ENCODE measurements at places on chromosomes 13 and 19.

DNA sequence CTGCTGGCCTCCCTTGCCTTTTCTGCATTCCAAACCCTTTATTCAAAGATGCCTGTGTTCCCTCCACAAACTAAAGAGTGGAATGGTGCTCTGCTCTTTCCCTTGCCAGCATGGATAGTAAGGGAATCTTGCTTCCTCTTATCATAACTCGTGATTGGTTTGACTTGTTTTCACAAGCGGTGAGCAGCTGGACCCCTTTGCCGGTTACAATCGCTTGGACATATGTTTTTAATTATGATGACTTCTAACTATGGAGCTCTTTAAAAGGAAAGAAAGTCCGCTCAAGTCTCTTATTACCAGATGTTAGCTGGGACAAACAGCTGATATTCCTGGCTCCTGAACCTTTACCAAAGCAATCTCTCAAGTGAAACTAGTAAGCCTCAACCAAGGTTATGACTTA lies 1094.7 kb downstream of the UQCRFS1 start:
- DNase-seq, result no peak

- DNase-seq, result no peak
Observed at GRCh38 chr13:35592457-35592856, 116.0 kb upstream of the MAB21L1 start.

- DNase-seq, result no peak
Observed at GRCh38 chr13:33235564-33235963, 50.0 kb downstream of the STARD13 start.

DNA sequence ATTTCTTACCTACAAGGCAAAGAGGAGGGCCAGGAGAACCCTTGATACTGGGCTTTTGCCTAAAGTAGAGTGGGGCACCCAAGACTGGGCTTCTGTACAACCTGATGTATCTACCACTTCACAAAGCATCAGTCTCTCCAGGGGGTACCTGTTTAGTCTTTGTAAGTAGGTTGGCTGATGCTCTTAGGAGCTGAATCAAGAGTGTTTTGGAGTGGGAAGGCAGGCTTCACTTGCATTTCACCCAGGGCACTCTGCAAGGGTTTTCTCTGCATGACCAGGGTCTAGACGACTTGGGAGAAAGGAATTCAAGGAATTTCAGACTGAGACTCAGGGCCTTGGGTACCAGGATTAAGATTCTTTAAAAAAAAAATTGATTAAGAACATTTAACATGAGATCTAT lies 361.5 kb downstream of the RFC3 start:
- no peak for DNase-seq

DNA sequence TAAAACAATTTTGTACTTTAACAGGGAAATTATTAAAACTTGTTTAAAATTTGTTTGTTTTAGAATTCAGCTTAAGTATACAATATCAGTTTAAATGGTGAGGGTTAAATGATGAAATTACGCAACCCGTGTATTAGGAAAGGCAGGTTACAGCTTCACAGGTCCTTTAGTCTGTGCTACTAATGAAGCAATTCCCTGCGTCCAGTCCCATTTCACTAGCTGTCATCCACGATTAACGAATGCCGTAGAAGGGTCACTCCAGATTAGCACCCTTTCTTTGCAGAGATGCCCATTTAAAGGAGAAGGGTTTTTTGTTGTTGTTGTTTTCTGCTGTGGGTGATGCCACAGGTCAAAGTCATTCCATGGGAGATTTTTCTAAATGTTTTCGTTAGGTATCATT lies 457.6 kb upstream of the SLC10A2 start:
- no peak for DNase-seq

DNA sequence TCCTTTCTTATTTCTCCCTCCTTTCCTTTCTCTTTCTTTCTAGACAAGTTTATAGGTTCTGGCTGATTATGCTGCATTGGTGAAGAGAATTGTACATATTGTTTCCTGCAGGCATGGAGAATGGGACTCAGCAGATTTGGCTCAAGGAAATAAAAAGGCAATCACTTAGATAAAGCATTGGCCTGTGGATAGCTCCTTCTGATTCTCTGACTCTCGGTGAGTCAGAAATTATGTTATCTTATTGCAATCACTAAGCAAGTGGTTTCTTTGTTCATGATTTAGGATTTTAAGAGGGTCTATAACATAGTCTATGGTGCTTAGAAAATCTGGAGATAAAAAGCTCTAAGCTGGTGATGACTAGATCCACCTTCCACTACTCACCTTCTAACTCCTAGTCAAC lies 54.0 kb upstream of the POSTN start:
- DNase-seq, result no peak

GRCh38 chr19:1566392-1567115 lies 1.6 kb downstream of the MEX3D start:
- peak; percentile 81 for DNase-seq

DNA sequence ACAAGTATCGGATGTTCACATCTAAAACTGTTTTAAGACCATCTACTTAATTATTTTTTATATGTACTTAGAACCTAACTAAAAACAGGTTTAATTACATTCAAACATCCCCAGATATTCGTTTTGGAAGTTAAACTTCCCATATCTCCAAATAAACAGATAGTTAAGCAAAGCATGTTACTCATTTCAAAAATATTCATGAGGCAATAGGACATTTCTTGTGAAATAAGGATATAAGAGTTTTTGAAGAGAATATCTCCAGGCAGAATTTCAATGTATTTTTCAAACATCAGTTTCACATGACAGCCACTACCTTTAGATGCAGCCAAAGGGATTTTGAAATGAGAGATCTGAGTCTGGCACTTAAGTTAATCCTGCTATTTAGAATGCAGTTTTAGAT lies 697.5 kb downstream of the SLITRK1 start:
- DNase-seq, result peak; percentile 87

GRCh38 chr13:36979361-36980050 lies 19.6 kb downstream of the ALG5 start:
- peak; percentile 16 for DNase-seq

- no peak for DNase-seq
Observed at GRCh38 chr19:38013913-38014580, 107.0 kb downstream of the SIPA1L3 start.

- no peak for DNase-seq
Observed at GRCh38 chr13:48629277-48629676, 24.5 kb upstream of the CYSLTR2 start.

GRCh38 chr19:18160971-18161635 lies 8.1 kb downstream of the PIK3R2 start:
- DNase-seq, result peak; percentile 41

GRCh38 chr19:32674153-32674930 lies 638 bp downstream of the ANKRD27 start:
- DNase-seq, result no peak

- no peak for DNase-seq
Observed at GRCh38 chr19:9295411-9295849, 14.2 kb downstream of the ZNF699 start.

DNA sequence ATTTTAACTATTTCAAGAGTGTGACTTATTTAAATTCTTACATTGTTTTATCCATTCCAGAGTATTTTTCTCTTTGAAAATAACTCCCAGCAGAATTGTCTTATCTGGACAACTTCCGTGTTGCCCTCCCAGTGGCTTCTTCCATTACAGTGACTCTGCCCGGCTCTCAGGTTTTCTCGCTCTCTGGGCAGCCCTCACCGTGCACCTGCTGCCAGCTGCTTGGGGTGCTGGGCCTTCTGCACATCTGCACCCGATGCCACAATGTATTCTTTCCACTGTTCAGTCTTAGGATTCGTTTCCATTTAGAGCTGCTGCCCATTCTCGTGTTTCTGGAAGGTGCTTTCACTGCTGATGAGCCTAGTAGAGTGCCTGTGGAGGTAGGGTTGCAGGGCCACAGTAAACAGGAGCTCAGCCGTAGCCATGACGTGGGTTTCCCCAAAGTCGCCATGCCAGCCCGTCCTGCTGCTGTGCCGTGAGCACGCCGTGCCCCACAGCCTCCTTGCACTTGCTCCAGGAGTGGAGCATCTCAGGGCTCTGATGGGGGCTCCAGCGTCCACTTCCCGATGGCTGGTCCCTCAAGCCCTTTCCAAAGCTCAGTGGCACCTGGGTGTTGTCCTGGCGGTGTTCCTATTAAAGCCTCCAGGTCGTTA lies 46.1 kb upstream of the DCUN1D2 start:
- no peak for DNase-seq

DNA sequence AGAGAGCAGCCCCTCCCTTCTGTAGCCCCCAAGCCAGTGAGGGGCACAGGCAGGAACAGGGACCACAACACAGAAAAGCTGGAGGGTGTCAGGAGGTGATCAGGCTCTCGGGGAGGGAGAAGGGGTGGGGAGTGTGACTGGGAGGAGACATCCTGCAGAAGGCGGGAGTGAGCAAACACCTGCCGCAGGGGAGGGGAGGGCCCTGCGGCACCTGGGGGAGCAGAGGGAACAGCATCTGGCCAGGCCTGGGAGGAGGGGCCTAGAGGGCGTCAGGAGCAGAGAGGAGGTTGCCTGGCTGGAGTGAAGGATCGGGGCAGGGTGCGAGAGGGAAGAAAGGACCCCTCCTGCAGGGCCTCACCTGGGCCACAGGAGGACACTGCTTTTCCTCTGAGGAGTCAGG lies 4.2 kb downstream of the KLK3 start:
- DNase-seq, result no peak

- peak; percentile 9 for DNase-seq
Observed at GRCh38 chr19:10979951-10980381, 19.1 kb downstream of the SMARCA4 start.

GRCh38 chr13:64293923-64294322 lies 2878.3 kb upstream of the PCDH20 start:
- DNase-seq, result no peak

- DNase-seq, result no peak
Observed at GRCh38 chr13:42064966-42065365, 16.5 kb downstream of the DGKH start.

- DNase-seq, result no peak
Observed at GRCh38 chr19:34975056-34975455, 11.0 kb upstream of the ZNF792 start.

DNA sequence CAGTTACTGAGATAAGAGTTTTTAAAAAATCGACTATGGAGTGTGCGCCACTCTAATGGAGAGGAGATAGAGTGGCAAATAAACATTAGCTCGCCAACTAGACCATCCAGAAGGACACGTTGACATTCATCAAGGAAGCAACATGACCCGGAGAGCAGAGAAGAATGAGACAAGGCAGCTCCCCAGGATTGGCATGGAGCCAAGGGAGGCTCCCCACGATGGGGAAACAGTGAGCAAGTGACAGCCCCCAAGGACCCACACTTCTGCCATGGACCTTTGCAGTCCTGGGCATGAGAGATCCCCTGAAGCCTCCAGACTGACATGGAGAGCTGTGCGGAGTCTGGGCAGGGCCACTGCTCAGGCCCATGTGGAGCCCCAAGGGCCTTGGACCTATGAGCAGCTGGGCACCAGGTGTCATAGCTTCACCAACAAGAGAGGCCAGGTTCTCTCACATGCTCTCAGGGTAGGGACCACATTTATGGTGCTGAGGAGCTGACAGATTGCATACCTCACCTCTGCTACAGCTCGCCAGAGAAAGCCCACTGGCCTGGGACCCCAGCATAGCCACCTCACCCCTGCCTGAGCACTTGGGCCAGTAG lies 6.7 kb downstream of the SIGLEC6 start:
- no peak for DNase-seq

DNA sequence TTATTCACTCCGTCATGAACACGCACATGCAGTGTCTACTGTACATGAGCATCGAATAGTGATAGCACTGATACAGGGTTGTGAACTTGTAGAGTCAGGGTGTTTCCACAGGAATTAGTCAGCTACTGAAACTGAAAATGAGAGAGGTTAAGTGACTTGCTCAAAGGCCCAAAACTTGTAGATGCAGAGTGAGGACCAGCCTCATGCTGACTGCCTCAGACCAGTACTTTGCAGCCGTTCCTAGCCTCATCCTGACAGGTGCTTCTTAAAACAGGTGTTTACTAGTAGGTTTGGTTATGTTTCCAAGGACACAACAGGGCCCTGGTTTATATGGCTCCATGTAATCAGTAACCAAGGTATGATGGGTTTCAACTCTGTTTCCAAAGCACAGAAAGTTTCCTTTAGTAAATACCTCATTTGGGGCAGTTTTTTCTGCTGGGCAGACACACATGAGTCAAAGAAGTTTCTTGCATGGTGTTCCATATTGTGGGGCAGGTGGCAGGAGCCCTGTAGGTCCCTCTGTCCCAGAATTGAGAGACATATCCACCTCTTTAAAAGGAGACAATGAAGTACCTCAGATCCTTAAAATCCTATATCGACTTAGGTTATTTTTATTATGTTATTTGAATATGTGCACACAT lies 16.0 kb downstream of the FGF9 start:
- no peak for DNase-seq

- no peak for DNase-seq
Observed at GRCh38 chr13:29532821-29533220, 62.7 kb downstream of the SLC7A1 start.

GRCh38 chr13:43797869-43798268 lies 11.1 kb upstream of the ENOX1 start:
- DNase-seq, result no peak

GRCh38 chr13:73268306-73268705 lies 209.5 kb downstream of the KLF5 start:
- peak; percentile 48 for DNase-seq

GRCh38 chr13:26759249-26759906 lies 1.2 kb downstream of the GPR12 start:
- DNase-seq, result no peak

- DNase-seq, result no peak
Observed at GRCh38 chr13:108572782-108573211, 56.6 kb upstream of the MYO16 start.

GRCh38 chr13:41111454-41111853 lies 21.1 kb downstream of the KBTBD6 start:
- peak; percentile 57 for DNase-seq

DNA sequence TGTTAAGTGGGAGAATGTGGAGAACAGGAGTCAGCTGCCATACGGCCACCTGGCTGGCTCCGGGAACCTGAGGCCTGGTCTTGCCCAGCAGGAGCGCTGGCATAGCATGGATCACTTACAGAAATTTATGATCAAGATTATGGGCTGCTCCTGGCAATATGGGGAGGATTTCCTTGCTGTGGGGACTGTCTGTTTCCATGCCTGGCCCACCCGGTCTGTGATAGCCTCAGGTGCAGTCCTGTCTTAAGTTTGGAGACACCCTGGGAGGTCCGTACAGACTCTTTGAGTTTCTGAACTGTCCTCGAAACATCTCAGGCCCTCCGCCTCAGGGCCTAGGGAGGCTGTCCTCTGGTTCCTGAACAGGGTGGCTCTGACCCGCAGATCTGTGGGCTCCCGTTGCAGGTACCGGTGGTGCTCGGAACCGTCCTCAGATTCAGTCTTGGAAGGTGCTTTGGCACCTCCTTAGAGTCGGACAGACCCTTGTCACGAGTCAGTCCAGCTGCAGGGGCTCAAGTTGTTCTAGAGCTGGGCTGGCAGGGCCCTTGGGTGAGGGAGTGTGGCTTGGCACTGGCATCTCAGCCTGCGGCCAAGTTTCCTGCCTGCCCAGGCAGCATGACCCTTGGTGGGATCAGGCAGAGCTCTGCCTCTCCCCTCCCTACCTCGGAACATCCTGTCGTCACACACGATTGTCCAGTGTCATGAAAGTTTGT lies 4.9 kb downstream of the TFDP1 start:
- DNase-seq, result no peak

GRCh38 chr13:95241321-95241720 lies 59.9 kb downstream of the ABCC4 start:
- no peak for DNase-seq

- DNase-seq, result no peak
Observed at GRCh38 chr19:13420780-13421179, 85.5 kb downstream of the CACNA1A start.

Data from fibroblast of gingiva (primary cell).